ENCODE measurements at places on chromosomes 7 and 10.

- DNase-seq = no peak
These were observed 270.8 kb downstream of the ELFN1 start for GRCh38 chr7:1940863-1941262.

- DNase-seq = no peak
These were observed 48.3 kb downstream of the ANKIB1 start for GRCh38 chr7:92293896-92294590.

GRCh38 chr10:34313353-34313752 lies 501.7 kb downstream of the PARD3 start:
- no peak for DNase-seq

DNA sequence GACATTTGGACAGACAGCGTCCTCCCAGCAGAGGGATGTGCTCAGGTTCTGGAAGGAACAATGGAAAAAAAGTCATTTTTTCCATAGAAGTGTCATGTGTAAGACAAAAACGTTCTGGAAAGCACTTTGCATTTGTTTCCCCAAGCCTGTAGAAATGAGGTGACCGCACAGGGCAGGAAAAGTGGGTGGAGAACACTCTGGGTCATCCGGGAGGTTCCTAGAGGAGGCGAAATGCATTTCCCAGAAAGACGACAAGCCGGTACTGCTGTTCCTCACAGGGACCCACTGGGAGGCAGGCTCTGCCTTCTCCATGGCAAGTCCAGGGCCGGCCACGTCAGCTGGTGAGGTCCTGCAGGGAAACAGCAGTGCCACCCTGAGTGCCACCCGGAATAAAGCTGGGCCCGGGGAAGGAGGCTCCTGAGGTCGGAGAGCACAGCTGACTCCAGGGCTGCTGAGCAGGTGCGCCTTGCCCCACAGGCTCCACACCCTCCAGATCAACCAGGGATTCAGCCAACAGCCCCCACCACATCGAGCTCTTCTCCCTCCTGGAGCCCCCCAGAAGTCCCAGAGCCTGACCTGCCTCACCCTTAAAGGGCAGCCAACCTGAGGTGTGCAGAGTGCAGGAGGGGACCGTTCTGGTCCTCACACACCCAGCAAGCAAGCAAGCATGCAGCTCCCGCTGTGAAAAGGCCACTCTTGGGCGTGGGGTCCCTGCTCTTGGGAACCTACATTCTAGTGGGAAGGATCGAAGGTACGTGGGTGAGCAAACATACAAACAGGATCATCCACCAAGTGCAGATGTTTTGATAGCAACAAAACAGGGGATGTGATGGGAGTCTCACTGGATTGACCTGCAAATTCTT lies 28.8 kb upstream of the INPP5A start:
- DNase-seq = no peak

DNA sequence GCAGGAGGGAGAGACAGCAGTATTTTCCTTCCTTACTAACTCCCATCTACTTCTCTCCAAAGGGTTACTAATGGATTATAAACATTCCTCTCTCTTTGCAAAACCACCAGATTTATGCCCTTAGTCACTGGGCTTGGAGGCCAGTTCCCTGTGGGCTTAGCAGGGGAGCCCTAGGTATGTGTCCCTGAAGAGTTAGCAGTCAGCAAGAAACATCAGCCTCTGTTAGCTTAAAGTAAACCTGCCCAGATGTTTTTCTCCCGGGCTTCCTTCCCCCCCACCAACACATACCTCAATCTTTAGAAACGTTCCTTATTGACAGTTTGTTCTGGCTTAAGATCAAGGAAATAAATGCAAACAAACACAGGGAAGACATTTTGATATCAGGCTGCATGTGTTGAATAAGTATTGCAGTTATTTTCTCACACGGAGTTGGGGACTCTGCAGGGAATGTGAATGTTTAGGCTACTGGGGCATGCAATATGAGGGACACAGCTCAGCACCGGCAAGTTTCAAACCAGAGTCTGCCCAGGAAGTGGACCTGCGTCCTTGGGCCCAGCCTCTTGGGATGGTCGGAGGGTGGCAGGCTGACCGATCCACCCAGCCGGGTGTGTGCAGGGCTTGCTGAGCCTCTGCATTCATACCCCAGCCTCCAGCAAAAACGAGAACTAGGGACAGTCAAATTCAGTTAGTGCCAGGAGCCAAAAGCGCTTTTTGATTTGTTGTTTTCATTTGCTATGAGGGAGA lies 252.0 kb upstream of the GRB10 start:
- no peak for DNase-seq

Measured in activated T-helper 1 cell treated with anti-CD3 and anti-CD28 coated beads, Interleukin-2, amount 50 U/mL, for 16 hours (primary cell).